8988T (cell line): ENCODE measurements at places on chromosomes 6 and 20.

DNA sequence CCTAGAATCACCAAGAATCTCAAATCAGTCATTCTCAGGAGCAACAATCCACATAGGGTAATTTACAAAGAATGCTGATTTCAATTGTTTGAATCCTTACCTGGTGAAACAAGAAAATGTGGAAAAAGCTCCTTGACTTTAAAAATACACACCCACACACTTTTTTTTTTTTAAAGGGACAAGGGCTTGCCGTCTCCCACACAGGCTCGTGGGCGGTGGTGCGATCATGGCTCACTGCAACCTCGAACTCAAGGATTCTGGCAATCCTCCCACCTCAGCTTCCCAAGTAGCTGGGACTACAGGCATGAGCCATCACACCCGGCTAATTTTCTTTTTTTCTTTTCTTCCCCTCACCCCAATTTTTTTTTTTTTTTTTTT is 30.7 kb downstream of the PARD6B start:
- no peak for DNase-seq

- DNase-seq: peak; percentile 34
Observed at GRCh38 chr6:159979136-159979874, 10.4 kb downstream of the IGF2R start.

- no peak for DNase-seq
Observed at GRCh38 chr6:157278171-157278570, 45.1 kb downstream of the TMEM242 start.

DNA sequence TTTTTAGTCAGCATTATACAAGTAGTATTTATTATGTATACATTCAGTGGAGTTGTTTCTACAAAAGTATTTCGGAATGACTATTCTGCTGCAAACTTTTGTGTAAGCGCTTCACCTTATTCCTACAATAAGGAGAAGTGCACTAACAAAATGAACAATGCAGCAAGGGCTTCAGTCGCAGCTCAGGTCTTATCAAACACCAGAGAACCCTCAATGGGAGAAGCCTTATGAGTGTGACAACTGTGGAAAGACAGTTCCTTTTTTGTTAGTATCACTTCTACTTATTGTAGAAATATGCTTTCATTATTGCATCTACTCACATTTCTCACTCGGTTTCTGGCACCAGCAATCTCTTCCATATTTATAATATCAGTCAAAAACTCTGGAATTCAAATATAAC is 18.8 kb downstream of the ZKSCAN3 start:
- no peak for DNase-seq

GRCh38 chr6:104014163-104014959 is 845.4 kb downstream of the HACE1 start:
- DNase-seq: no peak

GRCh38 chr6:54041239-54041638 is 70.0 kb upstream of the MLIP start:
- no peak for DNase-seq

DNA sequence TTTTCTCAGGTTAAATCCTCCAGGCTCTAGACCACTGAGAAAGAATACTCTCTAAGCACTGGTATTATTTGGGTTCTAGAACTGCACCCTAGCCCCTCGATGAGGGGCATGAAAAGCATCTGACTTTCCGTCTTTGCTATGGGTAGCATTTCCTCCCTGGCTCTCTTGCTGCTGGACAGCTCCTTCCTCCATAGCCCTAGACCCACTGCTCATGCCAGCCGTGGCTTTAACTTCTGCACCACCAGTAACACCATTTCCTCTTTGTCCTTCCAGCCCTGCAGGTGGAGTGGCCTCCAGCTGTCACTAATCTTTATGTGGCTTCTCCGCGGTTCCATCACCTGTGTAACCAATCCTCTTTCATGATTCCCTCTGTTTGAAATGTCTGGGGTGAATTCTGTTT is 194.9 kb downstream of the SCP2D1 start:
- no peak for DNase-seq
